Neural cell (in vitro differentiated cells): ENCODE measurements at places on chromosomes 6 and 20. TPM values are rescaled to one million over a fixed set of nuclear protein-coding genes. Genes with fewer than 3 reads are reported as not detected.

The GGTLC1 gene
- polyA plus RNA-seq, result not detected in 2 replicates

The FABP7 gene
- 27.7 and 37.2 TPM in 2 replicates for polyA plus RNA-seq

The CHD6 gene
- 20.2 and 22.9 TPM in 2 replicates for polyA plus RNA-seq

The MCHR2 gene
- not detected in 2 replicates for polyA plus RNA-seq

The TNXB gene
- polyA plus RNA-seq, result 3.3 and 3.6 TPM in 2 replicates

The SLCO4A1 gene
- polyA plus RNA-seq, result 2.5 and 3.5 TPM in 2 replicates

The PGK2 gene
- polyA plus RNA-seq, result not detected in 2 replicates

The RGS17 gene
- 38.0 and 44.9 TPM in 2 replicates for polyA plus RNA-seq
